SJCRH30 (cell line): ENCODE measurements at places on chromosomes 2 and 18. TPM values are rescaled to one million over a fixed set of nuclear protein-coding genes. Genes with fewer than 3 reads are reported as not detected.

DNA sequence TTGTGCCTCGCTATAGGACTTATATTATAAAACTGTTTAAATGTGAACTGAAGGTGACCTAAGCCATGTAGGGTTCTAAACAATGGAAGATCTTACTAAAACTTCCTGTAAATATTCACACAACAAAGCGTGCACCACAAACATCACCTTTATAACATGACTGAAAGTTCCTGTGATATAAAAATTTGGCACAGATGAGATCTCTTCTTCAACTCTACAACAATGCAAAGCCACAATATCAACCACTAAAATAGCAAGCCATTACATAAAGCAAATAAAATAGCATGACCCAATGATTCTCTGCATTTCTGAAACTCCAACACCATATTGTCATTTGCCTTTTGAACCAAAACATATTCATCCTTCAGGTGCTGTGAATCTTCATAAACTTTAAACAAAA is 3.5 kb downstream of the YES1 start:
- no peak for DNase-seq

Gene MC5R
- total RNA-seq = not detected in 2 replicates

Gene CYB5A
- 39.4 and 42.4 TPM in 2 replicates for total RNA-seq

- DNase-seq = no peak
Observed at GRCh38 chr18:76483780-76484179, 11.3 kb downstream of the ZNF516 start.

DNA sequence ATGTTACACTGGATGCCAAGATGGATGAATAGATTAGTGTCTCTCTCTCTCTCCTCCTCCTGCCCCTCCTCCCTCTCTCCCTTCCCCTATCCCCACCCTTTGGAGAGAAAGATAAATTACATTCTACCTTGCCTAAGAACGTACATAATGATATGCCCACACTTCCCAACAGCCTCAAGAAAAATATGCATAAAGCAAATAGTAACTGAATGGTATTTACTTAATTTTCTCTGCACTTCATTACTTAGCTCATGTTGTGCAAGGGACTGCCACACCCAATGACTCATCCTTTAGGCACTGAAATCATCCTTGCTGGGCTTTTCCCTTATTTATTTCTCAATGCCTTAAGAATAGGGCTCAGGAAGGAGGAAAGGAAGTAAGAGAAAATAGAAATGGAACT is 137.3 kb upstream of the PID1 start:
- DNase-seq = no peak

GRCh38 chr18:76957384-76958355 is 135.3 kb downstream of the ZNF236 start:
- no peak for DNase-seq

- no peak for DNase-seq
Observed at GRCh38 chr18:79401494-79402208, 5.9 kb downstream of the NFATC1 start.

Gene KIAA2012
- 0.08 TPM in 1 of 2 replicates, not detected in the other for total RNA-seq

Gene RAD51AP2
- total RNA-seq = 0.02 TPM in 1 of 2 replicates, not detected in the other

GRCh38 chr2:36351291-36351690 is 4.3 kb upstream of the CRIM1 start:
- DNase-seq = no peak

DNA sequence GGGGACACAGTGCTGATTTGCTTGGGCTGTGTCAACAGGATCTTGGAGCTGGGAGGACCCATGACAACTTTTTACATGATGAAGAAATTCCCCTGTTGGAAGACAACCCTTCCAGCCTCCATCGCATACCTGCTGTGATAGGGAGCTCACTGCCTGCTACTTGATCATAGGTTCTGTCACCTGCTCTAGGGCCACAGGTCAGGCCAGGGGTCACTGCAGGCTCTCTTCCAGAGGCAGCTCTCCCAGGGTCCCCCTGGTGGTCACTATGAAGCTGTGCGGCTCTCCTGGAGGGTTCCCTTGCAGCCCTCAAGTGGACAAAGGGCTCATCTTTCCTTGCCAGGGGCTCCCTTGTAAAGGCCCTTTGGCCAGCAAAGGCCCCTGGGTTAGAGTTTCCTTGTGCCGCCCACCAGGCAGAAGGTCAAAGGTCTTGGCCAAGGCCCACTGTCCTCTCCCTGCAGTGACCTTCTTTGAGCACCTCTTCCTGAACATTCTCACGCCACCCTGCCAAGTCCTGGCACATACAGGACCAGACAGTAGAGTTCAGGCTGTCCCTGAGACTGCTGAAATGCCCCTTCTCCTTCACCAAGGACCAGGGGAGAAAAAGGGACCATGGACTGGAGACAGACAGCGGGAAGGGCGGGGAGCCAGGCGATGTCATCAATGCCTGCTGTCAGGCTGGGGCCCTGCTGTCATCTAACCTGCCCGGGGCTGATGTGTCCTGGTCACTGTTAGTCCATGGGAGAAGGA is 345.1 kb downstream of the DYSF start:
- peak; percentile 64 for DNase-seq

Gene LRRTM4
- not detected in 2 replicates for total RNA-seq
